NCI-H187 (cell line): ENCODE measurements at places on chromosomes 12 and 14.

- no peak for DNase-seq
These were observed 9.3 kb upstream of the ATF7IP start for GRCh38 chr12:14356147-14356546.

DNA sequence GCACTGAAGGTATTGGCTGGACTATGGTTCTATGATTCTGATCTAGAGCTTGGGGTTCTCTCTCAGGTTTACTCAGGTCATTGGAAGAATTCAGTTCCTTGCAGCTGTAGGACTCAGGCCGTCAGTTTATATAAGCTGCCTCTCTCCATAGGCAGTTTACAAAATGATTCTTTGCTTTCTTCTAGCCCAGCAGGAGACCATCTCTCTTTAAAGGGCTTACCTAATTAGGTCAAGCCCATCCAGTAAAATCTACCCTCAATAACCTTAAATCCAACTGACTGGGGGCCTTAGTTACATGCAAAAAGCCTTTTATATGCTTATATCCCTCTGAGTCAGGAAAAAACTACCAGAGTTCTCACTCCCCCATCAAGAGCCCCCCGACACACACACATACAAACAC is 80.5 kb upstream of the GARIN6 start:
- no peak for DNase-seq

GRCh38 chr12:54956818-54957641 is 27.5 kb downstream of the TESPA1 start:
- no peak for DNase-seq

DNA sequence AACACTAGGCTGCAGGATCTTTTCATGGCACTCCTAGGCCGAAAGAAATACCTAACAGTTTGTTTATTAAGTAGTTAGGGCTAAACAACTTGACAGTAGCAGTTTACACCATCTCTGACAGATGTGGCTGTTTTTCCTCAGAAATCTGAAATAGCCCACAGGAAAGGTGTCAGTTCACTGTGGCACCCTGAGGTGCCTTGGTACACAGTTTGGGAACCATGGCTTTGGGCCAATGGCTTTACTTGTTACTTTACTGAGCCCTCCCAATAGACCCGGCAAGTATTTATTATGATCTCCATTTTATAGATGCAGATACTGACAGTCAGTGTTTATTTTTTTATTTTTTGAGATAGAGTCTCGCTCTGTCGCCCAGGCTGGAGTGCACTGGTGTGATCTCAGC is 69.3 kb downstream of the RBM19 start:
- DNase-seq = no peak

DNA sequence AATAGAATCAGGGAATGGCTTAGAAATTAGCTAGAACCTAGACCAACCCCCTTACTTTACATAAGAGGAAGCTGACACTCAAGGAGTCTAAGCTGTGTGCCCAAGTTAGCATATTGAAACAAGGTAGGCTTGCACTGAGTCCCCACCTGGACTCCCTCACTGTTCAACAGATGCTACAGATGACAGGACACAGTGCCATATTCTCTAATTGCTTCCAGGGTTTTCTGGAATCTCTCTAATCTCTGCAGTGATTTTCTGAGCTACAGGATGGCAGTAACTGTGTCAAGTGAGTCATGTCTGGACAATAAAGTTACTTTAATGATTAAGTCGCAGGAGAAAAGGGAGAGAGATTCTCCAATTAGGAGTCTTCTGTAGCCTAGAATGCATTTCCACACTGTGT is 35.8 kb downstream of the AKAP6 start:
- DNase-seq = no peak

DNA sequence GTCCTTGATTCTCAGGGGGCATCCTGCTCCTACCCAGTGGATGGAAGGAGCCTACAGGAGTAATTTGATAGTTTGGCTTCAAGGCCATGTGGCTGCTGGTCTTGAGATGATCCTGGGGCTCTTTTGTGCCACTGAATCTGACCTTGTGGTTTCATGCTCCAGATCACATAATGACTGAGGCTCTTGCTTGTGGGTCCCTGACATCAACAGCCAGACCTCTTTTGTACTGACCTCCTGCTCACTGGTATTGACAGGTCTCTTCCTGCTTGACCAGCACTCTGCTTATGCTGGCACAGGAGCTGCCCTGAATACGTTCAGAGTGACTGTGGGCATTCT is 23.2 kb upstream of the JPH4 start:
- DNase-seq = no peak

- DNase-seq = no peak
These were observed 117.2 kb downstream of the PLXNC1 start for GRCh38 chr12:94265539-94265938.

GRCh38 chr12:105109465-105110212 is 2.1 kb downstream of the WASHC4 start:
- DNase-seq = no peak

GRCh38 chr12:47755655-47756562 is 2.8 kb downstream of the RAPGEF3 start:
- no peak for DNase-seq

DNA sequence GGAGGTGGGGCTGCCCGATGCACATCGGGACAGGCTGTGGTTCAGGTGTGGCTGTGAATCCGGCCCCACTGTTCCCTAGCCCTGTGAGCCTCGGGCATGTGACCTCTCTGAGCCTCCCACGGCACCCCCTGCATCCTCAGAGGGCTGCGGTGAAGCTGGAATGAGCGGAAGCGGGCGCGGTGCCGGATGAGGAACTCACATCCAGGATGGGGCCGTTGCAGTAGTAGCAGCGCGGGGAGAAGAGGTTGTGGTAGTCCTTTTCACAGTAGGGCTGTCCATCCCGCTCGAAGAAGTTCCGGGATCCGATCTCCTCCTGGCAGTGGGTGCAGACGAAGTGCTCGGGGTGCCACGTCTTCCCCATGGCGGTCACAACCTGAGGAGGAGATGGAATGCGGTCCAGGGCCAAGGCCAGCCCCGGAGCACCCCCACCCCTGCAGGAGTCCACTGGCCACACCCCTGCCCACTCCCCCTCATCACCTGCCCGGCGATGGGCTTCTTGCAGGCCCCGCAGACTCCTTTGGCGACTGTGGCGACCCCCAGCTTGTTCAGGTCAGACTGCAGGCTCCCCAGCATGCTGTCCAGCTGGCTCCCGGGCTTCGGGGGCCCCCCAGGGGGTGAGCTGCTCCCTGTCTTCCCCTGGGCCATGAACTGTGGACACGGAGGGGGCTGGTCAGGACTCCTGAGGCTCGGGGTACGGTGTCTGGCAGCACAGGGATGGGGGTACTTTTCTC is 13.9 kb upstream of the RPLP0 start:
- DNase-seq = no peak
